ENCODE measurements at places on chromosomes 5 and 9. TPM values are rescaled to one million over a fixed set of nuclear protein-coding genes. Genes with fewer than 3 reads are reported as not detected.

GRCh38 chr5:33444542-33444941 is 3.8 kb downstream of the TARS1 start:
- H3K4me1 ChIP-seq: peaks cover 32% of the 10 kb centered on the region
- H3K4me3 ChIP-seq: no peak overlapping the region

DNA sequence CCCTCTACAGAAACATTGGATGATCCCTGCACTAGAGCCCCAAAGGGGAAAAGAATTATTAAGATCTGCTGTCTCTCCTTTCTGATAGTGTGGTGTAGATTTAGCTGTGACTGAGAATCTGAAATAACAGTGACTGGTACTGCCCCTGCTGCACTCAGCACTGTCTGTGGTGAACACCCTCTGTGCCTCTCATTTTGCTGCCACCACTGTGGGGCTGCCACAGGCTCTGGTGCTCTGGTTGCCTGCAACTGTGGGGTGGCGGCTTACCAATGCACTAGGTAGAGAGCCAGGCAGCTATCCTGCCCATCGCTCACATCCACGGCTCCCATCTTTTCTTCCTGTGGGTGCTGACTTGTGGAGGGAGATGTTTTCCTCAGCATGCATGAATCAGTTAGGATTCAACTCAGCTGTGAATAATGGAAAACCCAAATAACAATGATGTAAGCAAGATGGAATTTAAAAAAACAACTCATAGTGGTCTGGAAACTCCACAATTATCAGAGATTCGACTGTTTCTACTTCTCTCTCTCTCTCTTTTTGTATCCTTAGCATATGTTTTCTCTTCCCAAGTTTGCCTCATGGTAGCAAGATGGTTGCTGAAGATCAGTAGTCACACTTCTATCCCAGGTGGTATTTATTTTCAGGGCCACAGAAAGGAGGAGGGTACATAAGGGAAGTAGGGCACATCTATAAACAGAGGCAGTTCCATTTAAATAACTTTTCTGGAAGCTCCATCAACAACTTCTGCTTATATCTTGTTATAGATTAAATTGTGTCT is 99.8 kb upstream of the DAP start:
- DNase-seq: no peak
- no peak overlapping the region for H3K27ac ChIP-seq
- H3K4me3 ChIP-seq: no peak overlapping the region
- no peaks in the 10 kb centered on the region for H3K4me1 ChIP-seq
- H3K27me3 ChIP-seq: no peaks in the 10 kb centered on the region

DNA sequence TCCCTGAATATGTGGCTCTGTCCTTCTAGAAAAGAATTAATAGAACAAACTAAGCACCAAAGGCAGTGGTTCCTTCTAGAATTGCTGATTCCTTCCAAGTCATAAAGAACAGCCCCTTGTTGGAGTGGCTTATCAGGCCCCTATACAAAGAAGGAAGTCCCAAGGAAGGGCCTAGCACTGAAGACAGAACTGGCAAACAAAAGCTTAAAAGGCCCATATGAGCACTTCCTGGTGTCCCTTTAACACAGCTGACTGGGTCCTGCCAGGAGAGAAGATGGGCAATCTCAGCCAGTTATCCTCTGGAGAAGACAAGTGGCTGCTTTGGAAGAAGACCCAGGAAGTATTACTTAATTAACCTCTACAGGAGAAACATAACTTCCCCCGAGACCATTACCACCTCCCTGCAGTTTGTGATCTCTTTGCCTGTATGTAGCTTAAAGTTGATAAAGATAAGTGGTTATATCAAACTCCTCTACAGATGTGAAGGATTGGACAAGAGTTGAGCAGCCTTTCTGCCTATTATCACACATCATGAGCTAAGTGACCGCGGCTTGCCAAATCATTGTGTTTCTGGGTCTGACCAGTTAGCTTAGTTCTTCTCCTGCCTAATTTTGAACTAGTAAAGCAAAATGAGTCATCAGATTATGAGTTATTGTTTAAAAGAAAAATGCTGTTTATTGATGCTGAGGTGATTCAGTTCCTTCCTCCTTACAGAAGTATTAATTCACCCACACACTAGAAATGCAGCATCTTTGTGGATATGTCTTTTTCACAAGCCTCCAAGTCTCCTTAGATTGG is 13.3 kb upstream of the STING1 start:
- H3K4me3 ChIP-seq: no peak overlapping the region
- H3K27me3 ChIP-seq: no peaks in the 10 kb centered on the region
- H3K4me1 ChIP-seq: peaks cover 7% of the 10 kb centered on the region
- H3K36me3 ChIP-seq: no peaks in the 10 kb centered on the region
- H3K27ac ChIP-seq: peak overlapping the region; percentile 24

GRCh38 chr9:83060556-83060955 is 2.4 kb downstream of the RASEF start:
- DNase-seq: no peak
- H3K36me3 ChIP-seq: no peaks in the 10 kb centered on the region
- H3K4me3 ChIP-seq: no peak overlapping the region
- no peaks in the 10 kb centered on the region for H3K4me1 ChIP-seq

DNA sequence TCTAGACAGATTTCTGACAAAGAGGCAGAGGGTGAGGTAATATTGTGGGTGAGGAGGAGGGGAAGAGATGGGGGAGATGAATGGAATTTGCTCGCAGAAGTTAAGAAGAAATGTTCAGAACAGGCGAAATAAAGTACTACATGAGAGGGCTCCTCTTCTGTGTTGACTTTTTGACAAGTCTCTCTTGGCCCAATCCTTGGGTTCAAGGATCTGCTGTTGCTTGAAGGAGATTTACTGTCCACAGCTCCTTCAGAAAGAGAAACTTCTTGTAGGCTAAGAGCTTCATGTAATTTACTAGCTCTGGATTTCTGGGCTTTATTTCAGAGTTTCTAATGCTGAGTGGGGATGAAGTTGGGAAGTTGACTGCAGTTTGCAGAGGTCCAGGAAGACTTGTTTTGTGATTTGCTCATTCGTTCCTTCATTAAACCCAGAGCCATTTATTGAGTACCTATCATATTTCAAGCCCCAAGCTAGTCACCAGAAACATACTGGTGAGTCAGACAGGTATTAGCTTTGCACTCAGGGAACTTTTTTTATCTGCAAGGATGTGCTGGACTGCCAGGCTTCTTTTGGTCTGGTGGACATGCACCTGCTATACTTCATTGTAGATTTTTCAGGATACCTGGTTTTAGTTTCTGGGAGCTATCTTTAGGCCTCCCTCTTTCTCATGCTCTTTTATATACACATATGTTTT is 402.9 kb upstream of the CLINT1 start:
- H3K4me3 ChIP-seq: no peak overlapping the region
- H3K27ac ChIP-seq: no peak overlapping the region
- no peaks in the 10 kb centered on the region for H3K36me3 ChIP-seq
- no peaks in the 10 kb centered on the region for H3K27me3 ChIP-seq

DNA sequence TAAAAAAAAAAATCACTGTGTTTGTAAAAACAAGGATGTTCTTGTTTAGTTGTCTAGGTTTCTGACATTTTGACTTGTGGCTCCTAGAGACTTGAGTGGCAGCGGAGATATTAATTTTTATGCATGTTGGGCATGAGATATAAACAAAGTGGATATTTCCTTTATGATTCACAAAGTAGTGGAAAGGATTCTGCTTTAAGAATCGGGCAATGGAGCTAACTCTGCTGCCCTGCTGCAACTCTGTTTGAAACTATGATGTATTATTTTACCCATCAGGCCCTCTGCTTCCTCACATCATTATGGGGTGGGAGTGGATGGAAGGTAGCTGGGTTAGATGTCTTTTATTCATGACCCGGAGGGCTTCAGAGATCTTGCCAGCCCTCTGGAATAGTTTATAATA is 94.1 kb upstream of the CD180 start:
- H3K27me3 ChIP-seq: no peaks in the 10 kb centered on the region
- DNase-seq: no peak
- H3K36me3 ChIP-seq: no peaks in the 10 kb centered on the region
- no peaks in the 10 kb centered on the region for H3K4me1 ChIP-seq
- no peak overlapping the region for H3K27ac ChIP-seq
- H3K4me3 ChIP-seq: no peak overlapping the region

DNA sequence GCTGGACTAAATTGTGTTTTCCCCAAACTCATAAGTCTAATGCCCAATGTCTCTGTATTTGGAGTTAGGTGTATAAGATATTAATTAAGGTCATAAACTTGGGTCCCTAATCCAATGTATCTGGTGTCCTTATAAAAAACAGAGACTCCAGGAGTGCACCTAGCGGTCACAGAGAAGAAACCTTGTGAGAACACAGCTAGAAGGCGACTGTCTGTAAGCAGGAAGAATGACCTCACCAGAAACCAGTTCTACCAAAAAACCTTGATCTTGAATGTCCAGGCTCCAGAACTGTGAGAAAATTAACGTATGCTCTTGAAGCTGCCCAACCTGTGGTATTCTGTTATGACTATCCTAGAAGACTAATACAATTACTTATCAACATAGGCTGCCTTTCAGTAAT is 591.7 kb upstream of the PTPRD start:
- DNase-seq: no peak
- no peaks in the 10 kb centered on the region for H3K27me3 ChIP-seq
- no peaks in the 10 kb centered on the region for H3K36me3 ChIP-seq
- H3K4me1 ChIP-seq: no peaks in the 10 kb centered on the region
- no peak overlapping the region for H3K4me3 ChIP-seq

DNA sequence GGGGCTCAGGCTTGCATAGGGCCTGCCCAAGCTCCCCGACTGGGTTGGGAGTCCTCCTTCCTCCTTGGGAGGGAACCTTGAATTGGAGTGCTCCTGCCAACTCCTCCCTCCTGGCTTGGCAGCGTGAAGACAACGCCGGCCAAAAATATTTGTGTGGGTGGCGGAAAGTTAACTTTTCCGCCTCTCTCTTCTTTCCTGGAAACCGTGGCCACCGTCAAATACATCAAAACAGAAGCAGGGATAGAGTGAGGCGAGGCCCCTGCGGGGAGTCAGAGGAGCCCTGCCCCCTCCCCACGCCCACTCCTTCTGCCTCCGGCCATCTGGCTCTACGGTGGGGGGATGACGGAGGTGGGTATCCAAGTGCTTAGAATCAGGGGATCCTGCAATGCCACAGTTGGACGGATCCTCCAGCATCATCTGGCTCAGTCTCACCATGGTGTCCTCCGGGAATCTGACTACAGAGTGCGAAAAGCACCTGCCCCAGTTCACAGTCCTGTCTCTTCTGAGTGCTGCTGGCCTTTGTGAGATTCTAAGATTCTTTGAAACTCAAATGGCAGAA is 25.2 kb upstream of the SYNPO start:
- H3K27ac ChIP-seq: peak overlapping the region; percentile 94
- H3K4me1 ChIP-seq: peaks cover 96% of the 10 kb centered on the region
- no peak for DNase-seq
- no peaks in the 10 kb centered on the region for H3K27me3 ChIP-seq

GRCh38 chr5:155624597-155625241 is 611.2 kb downstream of the KIF4B start:
- no peaks in the 10 kb centered on the region for H3K27me3 ChIP-seq
- H3K27ac ChIP-seq: no peak overlapping the region
- H3K4me3 ChIP-seq: no peak overlapping the region
- H3K4me1 ChIP-seq: no peaks in the 10 kb centered on the region

GRCh38 chr9:95268681-95269080 is 48.8 kb downstream of the FANCC start:
- no peak overlapping the region for H3K4me3 ChIP-seq
- DNase-seq: no peak
- no peak overlapping the region for H3K27ac ChIP-seq
- no peaks in the 10 kb centered on the region for H3K36me3 ChIP-seq
- no peaks in the 10 kb centered on the region for H3K4me1 ChIP-seq

DNA sequence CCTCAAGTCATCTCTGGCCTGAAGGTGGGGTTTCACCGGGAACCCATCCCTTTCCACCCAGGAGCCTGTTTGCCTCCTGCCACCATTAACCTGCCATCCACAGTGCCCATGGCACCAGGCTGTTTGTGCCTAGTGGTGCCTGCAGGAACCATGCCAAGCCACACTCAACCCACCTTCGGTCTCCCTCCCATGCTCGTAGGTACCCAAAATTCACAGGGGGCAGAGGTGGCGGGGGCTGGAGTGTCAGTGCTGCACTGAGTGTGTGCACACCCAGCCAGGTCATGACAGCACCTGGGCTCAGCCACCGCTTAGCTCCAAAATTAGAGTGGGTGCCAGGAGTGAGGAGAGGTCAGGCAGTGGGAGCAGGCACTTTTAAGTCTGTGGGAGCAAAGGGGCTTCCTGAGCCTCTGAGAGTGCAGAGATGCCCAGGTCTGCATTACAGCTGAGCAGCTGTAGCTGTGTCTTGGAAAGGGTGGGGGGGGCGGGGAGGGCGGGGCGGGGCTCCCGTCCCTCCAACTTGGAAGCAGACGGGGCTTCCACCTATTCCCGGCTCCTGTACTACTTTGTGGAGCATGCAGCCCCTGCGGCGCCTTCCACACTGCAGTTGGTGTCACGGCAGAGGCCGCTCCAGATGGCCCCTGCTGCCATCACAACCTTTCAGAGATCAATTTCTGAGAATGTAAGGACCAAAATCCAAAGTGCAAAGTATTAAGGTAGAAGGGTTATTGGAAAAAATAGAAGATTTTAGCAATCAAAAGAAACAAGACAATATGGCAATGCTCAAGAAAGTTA is 2396.8 kb upstream of the C9orf72 start:
- no peaks in the 10 kb centered on the region for H3K36me3 ChIP-seq
- no peak for DNase-seq
- no peak overlapping the region for H3K4me3 ChIP-seq
- H3K27ac ChIP-seq: no peak overlapping the region

GRCh38 chr5:176625966-176626875 is 4.1 kb downstream of the SNCB start:
- H3K4me1 ChIP-seq: peaks cover 9% of the 10 kb centered on the region
- H3K27ac ChIP-seq: no peak overlapping the region
- H3K4me3 ChIP-seq: no peak overlapping the region
- peaks cover 17% of the 10 kb centered on the region for H3K27me3 ChIP-seq
- H3K36me3 ChIP-seq: no peaks in the 10 kb centered on the region
- no peak for DNase-seq

GRCh38 chr5:32357658-32358057 is 44.9 kb upstream of the MTMR12 start:
- H3K4me3 ChIP-seq: no peak overlapping the region
- H3K27ac ChIP-seq: no peak overlapping the region
- DNase-seq: no peak
- peaks cover 57% of the 10 kb centered on the region for H3K36me3 ChIP-seq
- H3K27me3 ChIP-seq: no peaks in the 10 kb centered on the region

DNA sequence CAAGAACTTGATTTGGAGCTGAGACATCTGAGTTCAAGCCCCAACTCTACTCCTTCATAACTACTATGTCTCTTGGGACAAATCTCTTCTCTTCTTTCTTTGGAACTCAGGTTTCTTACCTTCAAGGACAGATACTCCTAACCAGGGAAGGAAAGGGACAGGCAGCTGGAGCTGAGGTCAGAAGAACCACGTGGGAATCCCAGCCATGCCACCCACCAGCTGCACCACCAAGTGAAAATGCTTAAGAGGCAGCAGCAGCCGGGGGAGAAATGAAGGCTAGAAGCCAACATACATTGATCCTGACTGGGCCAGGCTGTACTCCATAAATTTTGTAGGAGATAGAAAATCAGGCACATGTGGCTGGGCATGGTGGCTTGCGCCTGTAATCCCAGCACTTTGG is 9.6 kb upstream of the OR5C1 start:
- no peaks in the 10 kb centered on the region for H3K36me3 ChIP-seq
- no peaks in the 10 kb centered on the region for H3K27me3 ChIP-seq
- no peak for DNase-seq
- H3K27ac ChIP-seq: no peak overlapping the region
- H3K4me3 ChIP-seq: no peak overlapping the region

The ZDHHC12 gene
- 27.8 TPM for total RNA-seq

The ADAMTS19 gene
- total RNA-seq: 0.41 TPM

Measured in gastrocnemius medialis (tissue), 4 donors.